ENCODE measurements at places on chromosomes 12 and 14.

DNA sequence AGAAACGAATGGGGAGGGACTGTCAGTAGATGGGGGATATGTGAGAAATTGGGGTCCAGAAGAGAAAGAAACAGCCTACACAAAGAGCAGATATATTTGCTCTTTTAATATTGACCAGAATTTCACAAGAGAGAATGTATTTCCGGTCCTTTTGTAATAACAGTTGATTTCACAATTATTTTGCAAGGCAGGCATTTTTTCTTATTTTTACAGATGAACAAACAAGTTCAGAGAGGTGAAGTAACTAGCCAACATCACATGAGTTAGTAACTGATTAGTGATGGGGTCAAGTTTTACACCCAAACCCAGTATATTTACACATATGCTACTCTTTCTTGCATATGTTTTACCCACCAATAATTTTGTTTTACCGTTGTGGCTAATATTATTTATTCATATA lies 188.2 kb downstream of the NAV3 start:
- DNase-seq: no peak

DNA sequence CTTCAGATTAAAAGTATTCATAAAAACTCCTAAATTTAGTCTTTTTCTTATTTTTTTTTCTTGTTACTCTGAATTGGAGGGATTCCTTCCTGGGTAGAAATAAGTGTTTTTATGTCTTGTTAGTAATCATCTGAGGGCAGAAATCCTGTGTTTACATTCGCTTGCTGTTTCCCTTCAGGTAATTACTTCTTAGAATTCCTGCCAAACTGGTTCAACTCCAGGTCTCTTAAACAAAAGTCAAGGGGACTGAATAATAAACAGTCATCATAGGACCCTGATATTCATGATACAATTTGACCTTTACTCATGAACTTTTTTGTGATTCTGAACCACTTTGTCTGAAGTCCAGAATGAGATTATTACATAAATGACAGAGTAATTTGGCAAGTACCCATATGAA lies 843.9 kb downstream of the FLRT2 start:
- no peak for DNase-seq

- DNase-seq: no peak
Observed at GRCh38 chr14:61513986-61514830, 181.1 kb upstream of the HIF1A start.

- no peak for DNase-seq
Observed at GRCh38 chr12:2776129-2776806, 18.5 kb upstream of the FKBP4 start.

- DNase-seq: no peak
Observed at GRCh38 chr12:70185301-70185700, 57.9 kb upstream of the CNOT2 start.
